ENCODE measurements at places on chromosomes 2 and 18. TPM values are rescaled to one million over a fixed set of nuclear protein-coding genes. Genes with fewer than 3 reads are reported as not detected.

The MYO7B gene
- not detected for total RNA-seq

The POTEC gene
- not detected for total RNA-seq

The ALPP gene
- total RNA-seq, result not detected

The TPGS2 gene
- 117 TPM for total RNA-seq

The CYS1 gene
- 56.4 TPM for total RNA-seq

The XRCC5 gene
- 140 TPM for total RNA-seq
